ENCODE measurements at places on chromosomes 16 and 17. TPM values are rescaled to one million over a fixed set of nuclear protein-coding genes. Genes with fewer than 3 reads are reported as not detected.

The PITPNM3 gene
- polyA plus RNA-seq = 2.0 TPM

The ALOX15 gene
- polyA plus RNA-seq = 3.8 TPM

The KRTAP16-1 gene
- polyA plus RNA-seq = not detected

The DNAAF1 gene
- polyA plus RNA-seq = 11.5 TPM

The CD300C gene
- 24.0 TPM for polyA plus RNA-seq

The TMEM94 gene
- 46.4 TPM for polyA plus RNA-seq

The PIRT gene
- not detected for polyA plus RNA-seq

Data from lung (tissue), 17 donors.